ENCODE measurements at places on chromosomes 1 and 21. TPM values are rescaled to one million over a fixed set of nuclear protein-coding genes. Genes with fewer than 3 reads are reported as not detected.

Gene PALMD
- 31.8 TPM for total RNA-seq

Gene KRTAP11-1
- not detected for total RNA-seq

Gene GBP5
- total RNA-seq = 0.71 TPM

Gene RNU1-3
- not detected for total RNA-seq

Gene CLDN17
- not detected for total RNA-seq

Gene CALML6
- total RNA-seq = not detected

Gene ACTN2
- 11.4 TPM for total RNA-seq

Gene LCE2C
- not detected for total RNA-seq

Gene GPR3
- total RNA-seq = 0.13 TPM

Gene PCP4
- total RNA-seq = 82.0 TPM

Gene CD84
- 5.8 TPM for total RNA-seq

Gene TGFB2
- total RNA-seq = 12.6 TPM

Gene FCGR3A
- 7.6 TPM for total RNA-seq

Gene DPT
- 151 TPM for total RNA-seq

Gene BATF3
- 4.5 TPM for total RNA-seq

Gene FALEC
- not detected for total RNA-seq

Gene RNF186
- not detected for total RNA-seq

Gene RGL1
- 31.5 TPM for total RNA-seq

Gene PDE9A
- 46.4 TPM for total RNA-seq

Gene SLC9C2
- not detected for total RNA-seq

Gene NUDT17
- total RNA-seq = 1.2 TPM

Gene RHCE
- not detected for total RNA-seq

Gene GFI1
- total RNA-seq = 0.32 TPM

Gene FAAH
- 10.6 TPM for total RNA-seq

All from esophagus muscularis mucosa (tissue), 4 donors.